Activated naive CD8-positive, alpha-beta T cell treated with anti-CD3 and anti-CD28 coated beads, Interleukin-2, amount 10 ng/mL, durations not matched to agents 7 days and 5 days (primary cell): ENCODE measurements at places on chromosomes 12 and 14.
A peak's percentile ranks its signal among the peaks of the same experiment; 100 is the strongest.

- DNase-seq = no peak
Measured at GRCh38 chr12:124452576-124453331, 114.7 kb downstream of the NCOR2 start.

DNA sequence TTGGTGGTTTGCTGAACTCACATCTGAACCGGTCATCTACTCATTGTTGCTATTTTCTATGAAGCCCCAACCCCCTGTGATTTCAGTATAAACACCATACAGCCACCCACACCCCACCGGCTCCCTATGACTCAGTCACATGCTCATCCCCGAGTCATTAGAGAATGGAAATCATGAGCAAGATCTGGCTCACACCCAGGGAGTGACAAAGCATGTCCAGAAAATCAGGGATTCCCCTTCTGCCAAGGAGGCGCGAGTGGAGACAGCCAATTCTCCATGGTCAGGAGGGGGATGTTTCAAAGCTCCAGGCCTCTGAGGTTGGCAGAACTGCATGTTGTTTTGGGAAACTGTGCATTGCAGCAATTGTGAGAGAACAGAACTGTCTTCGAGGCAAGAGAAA lies 657.5 kb upstream of the TBX3 start:
- no peak for DNase-seq

DNA sequence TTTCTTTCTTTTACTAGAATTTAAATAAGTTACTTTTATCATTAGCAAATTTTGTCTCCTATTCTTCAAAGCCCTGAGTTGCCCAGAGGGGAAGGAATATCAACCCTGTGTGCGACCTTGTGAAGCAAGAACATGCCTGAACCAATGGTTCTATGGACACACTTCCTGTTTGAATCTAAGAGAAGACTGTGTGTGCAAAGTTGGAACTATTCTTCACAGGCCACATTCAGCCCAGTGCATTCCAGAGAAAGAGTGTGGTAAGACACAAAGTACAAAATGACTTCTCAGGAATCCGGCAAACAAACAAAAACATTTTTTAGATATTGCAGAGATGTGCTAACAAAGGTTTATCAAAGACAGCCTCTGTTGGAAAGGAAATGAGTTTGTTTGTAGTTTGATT lies 90.8 kb upstream of the PTPRQ start:
- DNase-seq = no peak

- DNase-seq = no peak
Measured at GRCh38 chr14:29166507-29166906, 399.9 kb downstream of the FOXG1 start.

GRCh38 chr12:15074351-15074750 lies 101.5 kb downstream of the PDE6H start:
- DNase-seq = no peak

GRCh38 chr12:96172981-96173380 lies 21.2 kb upstream of the ELK3 start:
- DNase-seq = no peak

- peak; percentile 64 for DNase-seq
Measured at GRCh38 chr14:21525962-21526671, at the start of gene SALL2. Gene SALL2, minus strand, starts transcription at chr14:21526346. Its CDS starts 219 bp downstream, at chr14:21526127.

DNA sequence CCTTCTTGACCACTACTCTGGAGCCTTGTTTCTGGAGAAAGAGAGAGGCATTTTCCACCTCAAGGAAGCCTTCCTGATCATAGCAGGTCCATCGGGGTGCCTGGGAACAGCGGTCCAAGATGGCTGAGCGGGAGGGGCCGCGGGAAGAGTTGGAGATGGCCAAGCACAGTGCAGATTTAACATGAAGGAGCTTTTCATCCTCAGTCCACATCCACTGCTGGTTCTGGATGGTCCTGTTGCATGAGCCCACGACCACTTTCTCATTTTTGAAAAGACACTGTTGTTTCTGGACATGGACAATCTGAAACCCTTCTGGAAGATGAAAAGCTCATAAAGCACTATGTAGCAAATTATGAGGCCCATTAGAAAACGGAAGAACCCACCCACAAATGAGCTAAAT lies 1.5 kb downstream of the PTPRB start:
- no peak for DNase-seq

DNA sequence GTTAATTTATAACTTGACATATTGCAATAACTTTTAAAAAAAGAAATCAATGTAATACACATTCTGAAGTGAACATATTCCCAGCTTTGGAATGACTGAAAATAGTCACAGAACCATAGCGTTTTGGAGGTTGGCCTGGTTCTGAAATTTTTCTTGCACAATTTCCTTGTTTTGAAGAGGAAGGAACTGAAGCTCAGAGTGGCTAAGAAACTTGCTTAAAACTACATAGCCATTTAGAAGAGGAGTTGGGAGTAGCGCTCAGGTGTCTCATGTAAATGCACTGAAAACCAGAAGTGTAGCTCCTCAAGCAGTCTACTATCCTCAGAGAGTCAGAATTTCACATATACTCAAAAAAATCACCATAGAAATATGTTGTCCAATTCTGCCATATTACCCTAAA lies 41.2 kb downstream of the SLC38A1 start:
- no peak for DNase-seq

- DNase-seq = no peak
Measured at GRCh38 chr12:68901145-68901544, 31.8 kb downstream of the CPM start.

DNA sequence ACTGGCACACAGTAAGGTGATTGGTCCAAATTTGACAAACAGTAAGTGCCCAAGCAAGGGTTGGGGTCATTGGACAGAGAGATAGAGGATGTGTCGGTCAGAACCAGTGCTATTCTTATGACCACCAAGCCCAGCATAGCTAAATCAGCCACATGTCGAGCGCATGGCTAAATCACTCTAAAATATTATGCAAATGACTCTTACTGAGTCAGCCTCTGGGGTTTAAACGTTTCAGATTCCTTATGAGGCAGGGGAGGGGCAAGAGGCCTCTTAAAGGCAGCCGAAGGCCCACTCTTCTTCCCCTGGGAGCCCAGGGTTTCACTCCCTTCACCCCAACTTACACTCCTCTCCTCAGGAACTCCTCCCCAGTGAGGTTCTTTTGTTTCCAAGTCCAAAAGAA lies 603 bp upstream of the ENDOU start:
- no peak for DNase-seq

GRCh38 chr14:54173802-54174201 lies 217.2 kb upstream of the BMP4 start:
- DNase-seq = no peak

- no peak for DNase-seq
Measured at GRCh38 chr14:37848985-37849621, 253.7 kb downstream of the TTC6 start.

GRCh38 chr12:55072083-55072482 lies 52.3 kb downstream of the NEUROD4 start:
- peak; percentile 79 for DNase-seq

GRCh38 chr12:131599190-131600159 lies 111.4 kb upstream of the SFSWAP start:
- DNase-seq = no peak

- DNase-seq = no peak
Measured at GRCh38 chr12:14678547-14679150, 17.8 kb downstream of the GUCY2C start.

GRCh38 chr14:23612354-23612732 lies 23.8 kb upstream of the DHRS2 start:
- DNase-seq = no peak

DNA sequence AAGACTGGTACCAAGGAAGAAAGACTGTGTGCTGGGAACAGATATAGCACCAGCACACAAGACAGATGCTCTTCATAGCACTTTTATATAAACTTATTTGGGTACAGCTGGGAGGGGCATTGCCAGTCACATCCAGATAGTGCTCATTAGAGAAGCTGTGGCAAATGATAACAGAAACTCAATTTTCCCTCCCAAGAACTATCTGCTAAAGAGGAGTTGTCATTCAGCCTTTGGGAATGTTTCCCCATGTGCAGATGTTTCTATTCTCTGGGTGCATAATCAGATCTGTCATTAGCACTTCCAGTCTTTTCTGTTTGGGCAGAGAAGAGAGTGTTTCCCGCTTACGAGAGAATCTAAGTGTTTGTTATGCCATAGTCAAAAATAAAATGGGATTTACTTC lies 714.9 kb upstream of the MDGA2 start:
- no peak for DNase-seq

DNA sequence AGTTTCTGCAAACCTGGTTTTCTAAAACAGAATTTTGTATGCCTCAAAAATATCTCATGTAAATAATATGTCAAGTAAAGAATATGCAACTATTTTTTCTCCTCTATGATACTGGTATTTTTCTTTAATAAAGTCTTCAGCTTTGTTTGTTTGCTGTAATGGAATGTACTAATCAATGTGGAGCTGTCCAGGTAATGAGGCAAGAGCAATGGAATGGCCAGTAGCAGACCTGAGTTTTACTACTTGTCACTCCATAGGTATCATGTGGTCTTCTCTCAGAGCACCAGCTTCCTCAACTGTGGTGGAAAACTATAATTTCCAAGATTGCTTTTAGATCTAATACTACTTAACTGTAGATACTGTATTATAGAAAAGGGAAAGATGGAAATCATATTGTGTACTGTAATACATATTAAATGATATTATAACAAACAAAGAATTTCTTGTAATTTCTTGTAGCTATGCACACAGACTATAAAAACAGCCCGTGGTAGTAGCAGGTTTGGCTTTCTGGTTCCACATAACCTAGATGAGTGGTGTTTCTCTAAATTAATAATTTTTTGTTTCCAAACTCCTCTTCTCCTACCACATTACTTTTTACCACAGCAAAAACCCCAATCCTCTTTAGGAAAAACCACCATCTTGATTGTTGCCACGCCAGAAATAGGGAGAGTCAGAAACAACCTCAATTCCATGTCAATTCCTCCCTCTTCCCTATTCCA lies 70.6 kb downstream of the KIF21A start:
- DNase-seq = no peak

DNA sequence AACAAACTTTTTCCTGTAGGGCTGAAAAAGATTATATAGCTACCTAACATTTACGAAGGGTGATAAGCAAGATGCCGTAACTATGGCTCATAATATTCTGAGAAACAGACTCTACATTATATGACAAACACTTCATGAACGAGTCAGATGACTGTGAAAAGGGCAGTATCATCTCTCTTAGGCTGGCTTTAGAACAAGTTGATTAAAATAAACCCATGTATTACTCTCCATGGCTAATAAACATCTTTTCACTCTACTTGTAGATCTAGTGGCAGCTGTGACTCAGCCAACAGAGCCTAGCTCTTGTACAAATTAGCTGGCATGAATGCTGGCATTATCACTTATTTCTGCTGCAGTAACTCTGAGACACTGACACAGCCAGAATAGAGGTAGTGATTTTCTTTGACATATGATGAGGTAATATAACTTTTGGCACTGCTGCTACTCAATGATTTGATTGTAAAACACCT lies 47.1 kb downstream of the SLC2A13 start:
- DNase-seq = no peak

GRCh38 chr14:81980601-81981306 lies 447.1 kb upstream of the SEL1L start:
- no peak for DNase-seq

- DNase-seq = no peak
Measured at GRCh38 chr14:69287098-69288010, 27.4 kb downstream of the GALNT16 start.

GRCh38 chr12:49689785-49690184 lies 17.4 kb downstream of the FMNL3 start:
- no peak for DNase-seq

DNA sequence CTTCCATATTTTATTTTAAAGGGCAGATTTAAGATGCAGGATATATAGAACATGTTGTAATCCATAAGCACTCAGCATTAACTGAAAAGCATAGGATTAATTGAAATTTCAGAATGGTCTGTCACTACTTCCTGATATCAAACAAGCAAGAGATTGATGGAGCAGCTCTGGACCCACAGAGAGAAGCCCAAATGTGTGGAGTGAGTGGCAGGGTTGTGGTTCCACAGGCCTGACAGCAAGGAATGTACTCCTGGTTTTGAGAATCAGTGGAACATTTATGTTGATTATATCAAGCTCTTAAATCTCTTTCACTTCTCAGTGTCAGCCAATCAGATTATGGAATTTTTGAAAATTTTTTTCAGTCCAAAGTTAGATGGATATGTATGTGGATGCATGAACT lies 267.6 kb upstream of the PRICKLE1 start:
- DNase-seq = no peak

- no peak for DNase-seq
Measured at GRCh38 chr12:107873223-107873622, 98.7 kb downstream of the ASCL4 start.

DNA sequence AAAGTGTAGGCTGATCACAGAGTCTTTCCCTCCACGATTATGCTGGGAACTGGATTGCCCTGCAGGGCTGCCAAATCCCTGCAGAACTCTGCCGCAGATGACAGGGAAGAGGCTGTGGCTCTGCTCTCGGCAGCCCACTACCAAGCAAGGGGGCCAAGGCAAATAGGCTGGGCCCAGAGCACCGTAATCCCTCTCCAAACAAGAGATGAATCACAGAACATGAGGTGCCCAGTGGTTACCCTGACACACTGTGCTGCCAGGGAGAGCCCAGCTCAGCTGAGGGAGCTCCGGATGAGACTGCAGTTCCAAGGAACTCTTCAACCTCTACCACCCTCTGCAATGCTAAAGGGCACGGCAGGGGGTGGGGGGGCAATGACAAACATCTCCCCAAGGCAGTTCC lies 33.9 kb downstream of the STON2 start:
- no peak for DNase-seq

- DNase-seq = no peak
Measured at GRCh38 chr12:51953089-51953488, 1.6 kb downstream of the ACVR1B start.

DNA sequence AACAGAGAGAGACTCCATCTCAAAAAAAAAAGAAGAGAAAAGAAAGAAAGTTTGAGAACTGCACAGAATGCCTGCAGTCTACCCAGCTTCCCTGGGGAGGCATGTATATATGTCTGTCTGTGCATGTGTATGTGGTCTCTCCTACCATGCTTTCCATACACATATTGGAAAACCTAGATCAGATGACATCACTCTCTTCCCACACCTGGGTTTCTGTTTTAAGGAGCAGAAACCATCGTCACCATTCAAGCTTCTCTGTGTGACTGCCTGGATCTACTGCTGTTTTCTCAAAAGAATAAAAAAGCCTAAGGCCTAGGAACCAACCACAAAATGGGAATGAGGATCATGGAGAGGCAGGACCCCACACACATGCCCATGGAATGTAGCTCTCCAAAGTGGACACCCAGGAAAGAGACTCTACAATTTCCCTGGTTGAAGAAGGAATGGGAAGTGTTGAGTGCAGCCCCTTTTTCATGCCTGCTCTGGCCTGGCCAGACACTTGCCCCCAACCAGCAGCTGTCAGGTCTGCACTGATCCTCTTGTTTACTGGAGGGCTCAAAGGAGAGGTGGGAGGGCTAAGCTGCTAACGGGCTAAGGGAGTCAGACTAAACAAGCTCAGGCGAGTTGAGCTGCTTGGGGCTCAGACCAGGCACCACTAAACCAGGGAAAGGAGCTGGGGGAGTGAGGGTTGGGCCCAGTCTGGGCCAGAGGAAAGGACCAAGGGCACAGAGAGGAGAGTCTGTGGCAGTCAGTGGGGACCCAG lies 7.7 kb upstream of the PCK2 start:
- no peak for DNase-seq

DNA sequence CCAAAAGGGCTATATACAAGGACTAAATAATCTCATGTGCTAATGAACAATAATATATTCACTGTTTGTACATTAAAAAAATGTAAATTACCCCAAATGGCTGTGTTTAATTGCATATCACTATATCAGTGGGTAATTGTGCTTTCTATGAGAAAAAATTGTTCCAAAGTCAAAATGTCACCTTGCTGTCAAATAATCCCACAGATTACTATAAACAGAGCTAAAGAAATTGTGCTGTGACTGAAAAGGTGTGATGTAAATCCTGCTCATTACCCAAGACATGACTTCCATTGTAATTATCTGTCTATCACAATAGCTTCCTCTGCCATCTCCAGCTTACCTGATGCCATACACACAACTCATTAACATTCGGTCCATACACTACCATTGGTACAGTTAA lies 70.3 kb downstream of the ATP23 start:
- DNase-seq = no peak
